ENCODE measurements at places on chromosomes 16 and 17.

- DNase-seq = no peak
Observed at GRCh38 chr17:35708149-35708548, 23.3 kb upstream of the RASL10B start.

- peak; percentile 4 for DNase-seq
Observed at GRCh38 chr17:57988301-57989250, 522 bp upstream of the VEZF1 start.

GRCh38 chr17:21512307-21513011, 136.3 kb downstream of the KCNJ12 start:
- no peak for DNase-seq

GRCh38 chr17:66268247-66268927, 34.0 kb upstream of the PRKCA start:
- no peak for DNase-seq

DNA sequence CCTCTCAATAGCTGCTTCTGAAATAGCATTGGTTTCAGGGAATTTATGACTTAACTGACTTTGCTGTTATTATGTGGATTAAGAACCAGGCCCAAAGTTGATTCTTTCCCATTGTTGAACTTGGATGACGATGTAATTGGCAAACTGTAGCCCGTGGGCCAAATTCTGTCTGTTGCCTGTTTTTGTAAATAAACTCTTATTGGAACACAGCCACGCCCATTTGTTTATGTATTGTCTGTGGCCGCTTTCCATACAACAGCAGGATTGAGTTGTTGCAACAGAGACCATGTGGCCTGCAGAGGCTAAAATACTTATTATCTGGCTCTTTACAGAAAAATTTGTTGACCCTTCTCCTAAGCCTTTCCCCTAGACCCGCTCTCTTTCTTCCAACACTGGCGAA, 31.6 kb downstream of the NTN1 start:
- DNase-seq = no peak

- no peak for DNase-seq
Observed at GRCh38 chr16:62752854-62753253, 716.6 kb upstream of the CDH8 start.
